ENCODE measurements at places on chromosomes 3 and 15.

- no peak for DNase-seq
These were observed 433.3 kb downstream of the RAP2B start for GRCh38 chr3:153595186-153595815.

GRCh38 chr3:13530241-13531009 lies 18.5 kb upstream of the FBLN2 start:
- no peak for DNase-seq

- DNase-seq: no peak
These were observed 627 bp downstream of the NT5DC2 start for GRCh38 chr3:52532838-52533622.

GRCh38 chr3:43998370-43998835 lies 243.3 kb upstream of the TOPAZ1 start:
- no peak for DNase-seq

- DNase-seq: no peak
These were observed 93.9 kb upstream of the CCDC80 start for GRCh38 chr3:112734736-112735350.

DNA sequence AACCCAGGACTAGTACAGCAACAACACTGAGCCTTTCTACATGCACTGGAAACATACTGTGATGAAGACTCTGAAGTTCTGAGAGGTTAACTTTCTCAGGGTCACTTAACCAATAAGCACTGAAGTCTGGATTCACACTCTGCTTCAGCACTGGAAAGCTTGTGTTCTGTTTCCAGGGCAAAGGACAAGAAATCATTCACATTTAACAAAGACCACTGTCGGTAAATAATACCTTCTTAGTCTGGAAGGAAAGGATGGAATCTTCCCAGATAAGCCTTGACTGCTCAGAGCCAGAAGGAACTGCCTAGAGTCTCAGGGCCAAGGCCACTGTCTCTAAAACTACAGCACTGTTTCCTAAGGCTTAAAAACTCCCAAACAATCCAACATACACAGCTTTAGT lies 4.3 kb upstream of the GLYCTK start:
- DNase-seq: no peak

DNA sequence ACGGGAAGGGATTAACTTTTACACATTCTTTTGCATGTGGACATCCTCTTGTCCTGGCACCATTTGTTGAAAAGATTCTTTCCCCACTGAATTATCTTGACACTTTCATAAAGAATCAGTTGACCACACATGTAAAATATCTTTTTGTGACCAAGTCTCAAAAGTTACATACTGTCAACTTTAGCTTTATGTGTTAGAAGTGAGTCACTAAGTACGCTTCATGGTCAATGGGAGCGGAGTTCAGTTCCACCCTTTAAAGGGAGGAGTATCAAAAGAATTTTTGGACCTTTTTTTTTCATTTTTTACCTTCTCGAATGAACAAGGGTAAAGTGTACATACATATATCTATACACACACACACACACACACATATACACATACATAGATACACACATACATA lies 35.4 kb downstream of the MAPK6 start:
- DNase-seq: no peak

- no peak for DNase-seq
These were observed 54.9 kb downstream of the THSD4 start for GRCh38 chr15:71170163-71170562.

DNA sequence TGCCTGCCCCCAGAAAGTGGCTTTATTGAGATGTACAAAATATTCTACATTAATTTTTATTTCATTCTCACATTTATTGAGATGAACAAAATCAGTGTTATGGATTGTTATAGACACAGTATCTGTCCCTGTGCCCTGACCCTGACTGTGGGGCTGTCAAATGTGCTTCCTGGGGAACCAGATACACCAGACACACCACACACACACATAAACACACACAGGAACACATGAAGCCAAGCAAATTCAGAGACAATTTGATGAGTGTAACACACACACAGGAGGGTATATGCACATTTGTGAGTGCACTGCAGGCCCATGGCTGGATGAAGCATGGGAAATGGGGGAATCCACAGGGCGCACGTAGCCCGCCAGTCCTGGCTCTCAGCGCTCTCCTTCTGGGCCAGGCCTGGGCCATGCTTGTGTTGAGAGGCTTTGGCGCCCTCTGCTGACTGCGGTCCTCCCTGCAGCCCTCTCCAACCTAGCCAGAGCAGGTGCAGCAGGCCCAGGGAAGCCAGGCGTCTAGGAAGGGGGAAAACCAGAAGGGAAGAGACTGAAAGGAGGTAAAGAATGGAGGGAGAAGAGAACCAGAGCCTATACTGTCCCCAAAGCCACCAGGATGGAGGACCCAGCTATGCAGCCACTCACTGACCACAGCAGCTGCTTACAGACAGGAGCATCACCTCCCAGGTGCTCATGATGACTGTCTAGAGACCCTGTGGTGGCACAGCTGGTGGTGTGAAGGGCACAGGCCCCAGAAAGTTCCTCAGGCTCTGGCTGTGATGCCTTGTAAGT lies 18.0 kb upstream of the LOXL1 start:
- DNase-seq: peak; percentile 65

DNA sequence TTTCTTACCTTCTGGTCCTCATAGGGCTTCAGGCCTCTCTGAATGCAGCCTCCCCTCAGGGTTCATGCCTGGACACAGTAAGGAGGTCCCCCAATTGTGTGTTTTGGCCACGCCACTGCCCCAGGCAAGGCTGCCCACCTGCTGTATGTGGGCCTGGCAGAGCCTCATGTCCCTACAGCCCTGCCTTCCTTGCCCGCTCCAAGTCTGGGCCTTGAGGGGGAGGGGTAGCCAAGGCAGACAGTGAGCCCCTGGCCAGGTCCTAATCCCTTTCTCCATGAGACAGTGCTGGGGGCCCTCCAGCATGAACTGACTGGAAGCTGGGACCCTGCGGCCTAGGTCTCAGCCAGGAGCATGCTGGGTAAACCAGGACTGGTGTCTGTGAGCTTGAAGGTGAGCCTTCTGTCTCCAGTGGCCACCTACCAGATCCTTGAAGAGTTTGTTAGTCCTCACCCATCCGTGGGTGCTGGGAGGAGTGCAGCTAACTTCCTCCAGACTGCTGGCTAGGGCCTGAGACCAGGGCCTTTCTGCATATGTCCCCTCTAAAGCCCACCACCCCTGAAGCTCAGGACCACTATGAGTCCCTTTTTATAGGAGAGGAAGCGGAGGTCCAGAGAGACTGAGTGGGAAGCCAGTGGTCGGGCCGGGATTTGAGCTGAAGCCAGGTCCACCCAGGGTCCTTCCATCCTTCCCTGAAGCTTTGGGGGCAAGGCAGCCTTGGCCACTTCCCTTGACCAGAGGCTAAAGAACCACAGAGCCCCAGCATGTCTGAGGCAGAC lies 8.7 kb downstream of the ZBTB47 start:
- no peak for DNase-seq

DNA sequence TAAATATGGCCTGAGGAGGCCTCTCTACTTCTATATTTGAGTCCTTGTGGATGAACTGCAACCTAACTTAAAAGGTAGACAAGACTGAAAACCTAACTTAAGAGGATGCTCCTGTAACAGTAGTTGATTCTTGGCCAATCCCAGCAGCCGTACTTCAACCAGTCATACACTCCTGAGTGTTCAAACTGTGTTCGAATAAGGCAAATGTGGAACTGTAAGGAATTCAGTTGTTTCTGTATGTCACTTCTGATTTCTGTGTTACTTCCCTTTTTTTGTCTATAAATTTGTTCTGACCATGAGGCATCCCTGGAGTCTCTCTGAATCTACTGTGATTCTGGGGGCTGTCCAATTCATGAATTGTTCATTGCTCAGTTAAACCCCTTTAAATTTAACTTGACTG lies 20.5 kb downstream of the GALK2 start:
- DNase-seq: no peak

DNA sequence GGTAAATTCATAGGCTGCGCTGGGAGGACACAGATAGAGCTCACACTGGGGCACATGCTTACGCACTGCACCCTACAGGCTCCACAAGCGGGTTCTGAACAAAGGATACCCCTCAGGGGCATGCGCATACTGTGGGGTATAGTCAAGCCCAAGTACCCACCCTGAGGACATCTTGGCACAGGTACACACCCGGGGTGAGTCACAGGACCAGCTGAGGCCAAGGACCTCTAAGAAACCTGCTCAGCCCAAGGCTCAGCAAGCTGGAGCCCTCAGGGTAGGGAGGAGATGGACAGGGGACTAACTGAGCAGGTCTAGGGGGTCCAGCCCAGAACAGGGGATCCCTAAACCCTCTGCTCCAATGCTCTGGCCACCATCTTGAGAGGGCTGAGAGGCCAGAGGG lies 3.3 kb downstream of the SHISA5 start:
- no peak for DNase-seq

DNA sequence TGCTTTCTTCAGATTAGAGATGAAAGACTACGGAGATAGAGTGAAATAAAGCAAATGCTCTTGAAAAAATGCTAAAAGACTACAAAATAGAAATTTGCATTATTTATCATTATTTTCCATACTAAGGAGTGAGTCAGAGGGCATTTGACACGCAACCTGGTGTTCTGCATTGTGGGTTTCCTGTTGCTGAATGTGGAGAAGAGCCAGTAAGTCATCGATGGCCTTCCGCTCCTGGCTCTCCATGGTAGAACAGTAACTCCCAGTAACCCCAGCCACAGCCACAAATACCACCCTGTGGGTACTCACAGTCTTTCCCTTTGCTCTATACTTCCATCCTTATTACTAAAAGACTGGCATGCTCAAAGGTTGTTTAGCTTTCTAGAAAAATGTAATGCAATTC lies 61.5 kb downstream of the CGGBP1 start:
- no peak for DNase-seq

GRCh38 chr3:13142552-13143380 lies 69.5 kb upstream of the IQSEC1 start:
- DNase-seq: no peak

- no peak for DNase-seq
These were observed 111.0 kb downstream of the LRRK1 start for GRCh38 chr15:101029971-101030661.

GRCh38 chr15:101204739-101205535 lies 46.9 kb downstream of the CHSY1 start:
- DNase-seq: no peak

- DNase-seq: no peak
These were observed 201.4 kb upstream of the EOMES start for GRCh38 chr3:27923349-27924068.

DNA sequence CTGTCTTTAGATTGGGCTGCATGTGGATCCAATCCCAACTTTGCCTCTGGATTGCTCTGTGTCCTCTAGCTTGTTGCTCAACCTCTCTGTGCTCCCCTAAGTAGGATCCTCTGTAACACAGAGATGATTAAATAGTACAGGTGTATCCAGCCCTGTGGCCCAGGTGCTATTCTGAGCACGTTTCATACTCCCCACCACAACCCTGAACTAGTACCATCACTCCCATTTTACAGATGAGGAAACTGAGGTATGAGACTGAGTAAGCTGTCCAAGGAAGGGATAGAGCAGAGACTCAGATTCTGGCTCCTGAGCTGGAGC lies 7.2 kb downstream of the ISG20 start:
- DNase-seq: no peak

DNA sequence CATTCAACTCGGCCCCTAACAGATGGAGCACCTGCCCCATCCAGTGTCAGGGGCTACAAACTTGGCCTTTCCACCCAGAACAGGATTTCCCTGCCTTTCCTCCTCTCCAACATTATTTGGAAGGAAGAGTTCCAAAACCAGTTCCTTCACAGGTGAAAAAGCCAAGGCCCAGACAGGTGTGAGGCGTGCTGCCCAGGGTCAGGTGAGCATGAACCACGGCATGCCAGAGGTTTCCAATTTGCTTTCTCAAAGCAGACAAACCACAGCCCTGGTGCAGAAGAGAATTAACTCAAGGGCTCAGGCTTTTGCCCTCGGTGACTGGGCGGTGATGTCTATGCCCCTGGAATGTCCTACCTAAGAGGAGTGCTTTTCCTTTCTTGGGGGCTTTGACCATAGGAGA lies 43.2 kb downstream of the LDHAL6B start:
- DNase-seq: no peak

GRCh38 chr3:120151791-120152190 lies 57.5 kb upstream of the GSK3B start:
- DNase-seq: no peak

- DNase-seq: no peak
These were observed 223.2 kb downstream of the MTHFS start for GRCh38 chr15:79673416-79674123.

- no peak for DNase-seq
These were observed 35.4 kb downstream of the EHD4 start for GRCh38 chr15:41936649-41937567.

- no peak for DNase-seq
These were observed 54.8 kb downstream of the SLC7A14 start for GRCh38 chr3:170531054-170531453.

DNA sequence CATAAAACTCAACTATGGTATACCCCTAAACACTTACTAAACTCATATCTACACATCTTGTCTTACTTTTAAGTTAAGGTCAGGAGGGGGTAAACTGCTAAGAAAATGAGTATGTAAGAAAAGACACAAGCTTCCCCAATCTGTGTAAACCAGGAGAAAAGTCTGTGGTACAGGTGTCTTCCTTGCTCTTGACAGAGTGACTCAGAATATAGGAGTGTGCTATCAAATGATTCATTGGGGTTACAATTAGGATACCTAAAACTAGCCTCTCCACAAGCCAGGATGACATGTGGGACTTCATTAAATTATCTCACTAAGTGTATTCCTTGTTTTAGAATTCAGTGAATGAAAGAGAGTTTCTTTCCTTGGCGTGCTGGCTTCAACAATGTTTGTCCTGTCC lies 274.8 kb downstream of the BBX start:
- DNase-seq: no peak

DNA sequence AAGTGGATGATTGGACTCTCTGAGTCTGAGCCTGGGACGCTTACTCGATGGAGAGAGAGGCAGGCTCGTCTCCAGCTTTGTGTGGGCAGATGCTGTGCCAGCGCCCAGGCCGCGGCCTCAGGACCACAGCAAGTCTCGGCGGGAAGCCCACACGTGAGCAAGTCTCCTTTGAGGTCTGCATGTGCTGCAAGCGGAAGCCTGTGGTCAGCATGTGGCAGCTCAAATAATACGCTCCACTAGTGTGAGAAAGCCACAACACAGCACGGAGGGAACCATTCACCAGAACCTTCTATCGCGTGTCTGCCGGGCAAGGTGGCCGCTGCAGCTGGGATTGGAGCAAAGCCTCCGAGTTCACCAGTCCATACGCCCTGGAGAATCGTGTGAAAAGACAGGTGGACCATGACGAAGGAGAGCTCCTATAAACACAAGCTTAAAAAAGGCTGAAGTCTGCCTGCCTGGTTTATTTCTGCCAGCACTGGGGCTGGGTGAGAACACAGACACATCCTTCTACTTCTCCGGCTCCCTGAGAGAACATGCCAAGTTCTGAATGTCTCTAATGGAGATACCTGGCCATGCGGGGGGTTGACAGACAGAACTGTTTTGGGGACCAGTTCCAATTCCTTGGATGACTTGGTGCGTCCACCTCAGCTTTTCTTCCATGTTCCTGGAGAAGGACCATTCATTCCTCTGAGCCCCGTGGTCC lies 82.0 kb upstream of the LRIG1 start:
- no peak for DNase-seq

DNA sequence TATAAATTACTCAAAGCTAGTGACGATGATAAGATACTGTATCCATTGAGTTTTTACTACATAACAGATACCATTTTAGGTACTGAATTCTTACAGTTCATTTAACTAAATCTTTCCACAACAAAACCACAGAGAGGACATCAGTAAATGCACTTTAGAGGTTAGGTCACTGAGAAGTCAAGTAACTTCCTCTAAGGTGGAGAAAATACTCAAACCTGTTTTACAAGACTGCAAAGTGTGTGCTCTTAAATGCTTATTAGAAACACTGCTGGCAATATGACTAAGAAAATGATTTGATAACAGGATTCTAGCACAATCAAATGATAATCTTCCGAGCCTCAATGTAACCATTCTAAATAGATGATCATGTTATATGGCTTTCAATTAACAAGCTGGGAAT lies 99.4 kb downstream of the UBE3A start:
- DNase-seq: no peak
